ENCODE measurements at places on chromosomes 13 and 19.

- no peak for DNase-seq
Observed at GRCh38 chr13:23811366-23812062, 77.7 kb downstream of the MIPEP start.

DNA sequence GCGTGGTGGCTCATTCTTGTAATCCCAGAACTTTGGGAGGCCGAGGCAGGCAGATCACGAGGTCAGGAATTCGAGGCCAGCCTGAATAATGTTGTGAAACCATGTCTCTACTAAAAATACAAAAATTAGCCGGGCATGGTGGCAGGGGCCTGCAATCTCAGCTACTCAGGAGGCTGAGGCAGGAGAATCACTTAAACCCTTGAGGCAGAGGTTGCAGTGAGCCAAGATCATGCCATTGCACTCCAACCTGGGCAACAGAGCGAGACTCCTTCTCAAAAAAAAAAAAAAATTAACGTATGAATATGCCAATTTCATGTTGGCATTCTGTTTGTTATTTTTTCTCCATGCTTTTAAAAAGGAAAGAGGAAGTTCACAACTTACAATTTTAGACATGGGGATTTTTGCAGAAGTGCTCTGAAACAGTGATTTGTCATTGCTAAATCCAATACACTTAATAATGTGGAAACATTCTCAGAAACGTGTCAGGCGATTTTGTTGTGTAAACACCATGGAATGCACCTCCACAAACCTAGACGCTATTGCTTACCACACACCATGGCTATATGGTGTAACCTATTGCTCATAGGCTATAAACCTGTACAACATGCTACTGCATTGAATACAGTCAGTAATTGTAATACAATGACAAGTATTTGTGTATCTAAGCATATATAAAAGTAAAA is 115.9 kb upstream of the PCDH20 start:
- DNase-seq, result no peak

GRCh38 chr19:1523412-1524286 is at the start of gene PLK5:
TSS of gene PLK5 (plus strand) at chr19:1524077. CDS start at chr19:1526997, 2,920 bp downstream.
- no peak for DNase-seq

DNA sequence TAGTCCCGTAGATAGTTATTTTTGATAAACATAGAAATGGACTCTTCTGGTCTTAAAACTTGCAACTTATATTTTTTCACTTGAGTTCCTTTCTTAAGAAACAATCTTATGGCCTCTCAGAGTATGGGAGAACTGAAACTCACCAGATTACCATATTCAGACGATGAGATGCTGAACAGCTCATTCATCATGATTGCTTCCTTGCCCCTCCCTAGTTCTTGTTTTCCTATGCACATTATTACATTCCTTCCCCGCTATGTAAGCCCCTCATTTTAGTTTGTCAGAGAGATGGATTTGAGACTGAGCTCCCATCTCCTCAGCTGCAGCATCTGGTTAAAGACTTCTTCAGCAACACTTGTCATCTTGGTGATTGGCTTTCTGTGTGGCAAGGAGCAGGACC is 158.5 kb downstream of the SLITRK6 start:
- DNase-seq, result no peak

DNA sequence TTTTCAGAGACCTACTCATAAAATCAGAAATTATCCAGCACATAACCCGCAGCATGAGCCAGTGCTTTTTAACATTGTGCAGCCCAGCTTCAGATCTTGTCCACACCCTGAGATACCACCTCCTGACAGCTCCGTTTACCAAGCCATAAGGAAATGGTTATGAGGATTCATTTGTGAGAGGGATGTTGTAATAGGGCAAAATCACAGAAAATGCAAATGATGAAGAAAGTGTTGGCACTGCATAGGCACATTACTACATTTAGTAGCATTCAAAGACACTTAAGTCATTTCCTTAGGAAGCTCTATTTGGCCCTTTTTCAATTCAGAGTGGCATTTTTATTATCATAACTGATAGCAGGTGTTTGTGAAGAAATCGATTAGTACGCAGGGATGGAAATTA is 277.5 kb downstream of the DNAJC15 start:
- no peak for DNase-seq

DNA sequence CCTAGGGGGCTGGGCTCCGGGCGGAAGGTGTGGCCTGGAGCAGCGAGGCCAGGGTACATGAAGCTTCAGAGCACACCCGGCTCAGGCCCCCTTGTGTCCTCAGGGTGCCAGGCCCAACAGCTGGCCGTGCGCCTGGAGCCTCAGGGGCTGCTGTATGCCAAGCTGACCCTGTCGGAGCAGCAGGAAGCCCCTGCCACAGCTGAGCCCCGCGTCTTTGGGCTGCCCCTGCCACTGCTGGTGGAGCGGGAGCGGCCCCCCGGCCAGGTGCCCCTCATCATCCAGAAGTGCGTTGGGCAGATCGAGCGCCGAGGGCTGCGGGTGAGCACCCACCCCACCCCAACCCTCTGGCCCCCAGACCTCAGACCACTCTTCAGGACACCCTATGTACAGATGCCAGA is 3.2 kb downstream of the SYDE1 start:
- DNase-seq, result no peak

- DNase-seq, result no peak
Observed at GRCh38 chr13:33846303-33847062, 28.5 kb downstream of the RFC3 start.

DNA sequence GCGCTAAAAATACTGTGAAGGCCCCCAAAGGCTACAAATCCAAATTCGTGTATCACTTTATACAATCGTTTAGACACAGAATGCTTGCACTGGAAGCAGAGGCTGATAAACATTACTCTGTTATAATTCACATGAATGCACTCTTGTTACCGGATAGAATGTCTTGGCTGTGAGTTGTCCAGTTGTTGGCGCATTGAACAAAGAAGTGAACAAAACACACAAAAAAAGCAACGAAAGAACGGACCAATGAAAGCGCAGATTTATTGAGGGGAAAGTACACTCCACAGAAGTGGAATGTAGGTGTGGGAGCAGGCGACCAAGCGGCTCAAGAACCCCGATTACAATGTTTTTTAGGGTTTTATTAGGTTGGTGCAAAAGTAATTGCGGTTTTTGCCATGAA is 529 bp upstream of the ZNF418 start:
- DNase-seq, result no peak

DNA sequence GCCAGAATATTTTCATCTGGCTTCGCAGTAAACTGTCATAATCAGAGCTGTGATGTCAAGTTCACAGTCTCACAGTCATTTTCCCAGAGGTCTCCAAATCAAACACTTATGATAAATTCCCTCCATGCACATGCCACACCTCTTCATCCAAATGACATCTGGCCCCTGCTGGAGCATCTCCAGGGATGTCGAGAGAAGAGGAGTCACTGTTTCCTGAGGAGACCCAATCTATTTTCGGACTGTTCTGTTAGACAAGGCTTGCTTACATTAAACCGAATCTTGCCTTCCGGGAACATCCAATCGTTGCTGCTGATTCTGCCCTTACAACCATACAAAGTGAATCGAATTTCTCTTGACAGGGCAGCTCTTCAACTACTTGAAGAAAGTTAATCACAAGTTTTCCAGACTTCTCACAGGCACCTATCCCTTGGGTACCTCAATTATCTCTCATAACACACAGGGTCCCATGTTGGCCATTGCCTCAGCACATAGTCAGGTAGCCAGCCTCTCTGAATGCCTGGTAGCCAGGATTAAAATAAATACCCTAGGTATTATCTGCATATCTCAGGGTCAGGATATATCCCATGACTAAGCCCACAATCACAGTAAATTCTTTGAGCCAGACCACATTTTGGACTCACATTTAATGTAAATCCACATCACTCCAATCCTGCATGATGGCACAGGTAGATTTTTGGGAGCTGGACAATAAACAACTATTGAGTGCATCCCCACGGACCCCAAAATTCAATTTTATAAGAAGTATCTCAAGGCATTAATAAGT is 182.5 kb downstream of the ABCC4 start:
- no peak for DNase-seq
